Fibroblast of skin of right biceps (primary cell): ENCODE measurements at places on chromosomes 6 and 20.

DNA sequence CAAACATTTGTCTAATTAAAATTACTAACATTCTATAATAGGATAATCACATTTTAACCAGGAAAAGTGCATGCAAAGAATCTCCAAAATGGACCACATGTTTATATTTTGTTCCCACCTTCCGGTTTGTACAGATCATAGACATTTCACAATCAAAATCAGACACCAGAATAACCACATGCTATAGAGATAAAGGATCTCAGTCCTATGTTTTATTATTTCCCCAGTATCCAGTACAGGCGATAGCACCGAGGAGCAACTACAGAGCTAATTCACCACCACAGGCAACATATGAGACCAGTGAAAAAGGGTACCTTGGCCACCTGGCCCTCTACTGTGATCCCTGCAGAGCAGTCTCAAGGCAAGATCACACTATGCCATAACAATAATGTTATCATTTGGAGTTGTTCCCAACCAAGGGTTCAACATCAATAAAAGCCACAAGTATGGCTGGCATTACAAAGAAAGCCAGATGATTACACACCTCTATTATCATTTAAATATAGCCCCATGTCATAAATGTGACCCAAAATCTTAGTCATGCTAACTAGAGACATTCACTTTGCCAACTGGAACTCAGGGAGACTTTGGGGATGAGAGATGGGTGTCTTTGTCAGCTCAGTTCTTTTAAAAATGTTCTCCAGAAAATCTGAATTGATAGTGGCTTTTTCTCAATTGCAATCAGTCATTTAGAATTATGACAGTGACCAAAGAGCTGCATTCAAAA is 46.7 kb downstream of the RALGAPA2 start:
- no peak for DNase-seq

- no peak for DNase-seq
Observed at GRCh38 chr6:30178837-30179236, 15.5 kb downstream of the TRIM15 start.

GRCh38 chr6:109325400-109325801 is 56.9 kb downstream of the CD164 start:
- no peak for DNase-seq

- peak; percentile 46 for DNase-seq
Observed at GRCh38 chr6:45676380-45676779, 298.6 kb upstream of the SUPT3H start.

DNA sequence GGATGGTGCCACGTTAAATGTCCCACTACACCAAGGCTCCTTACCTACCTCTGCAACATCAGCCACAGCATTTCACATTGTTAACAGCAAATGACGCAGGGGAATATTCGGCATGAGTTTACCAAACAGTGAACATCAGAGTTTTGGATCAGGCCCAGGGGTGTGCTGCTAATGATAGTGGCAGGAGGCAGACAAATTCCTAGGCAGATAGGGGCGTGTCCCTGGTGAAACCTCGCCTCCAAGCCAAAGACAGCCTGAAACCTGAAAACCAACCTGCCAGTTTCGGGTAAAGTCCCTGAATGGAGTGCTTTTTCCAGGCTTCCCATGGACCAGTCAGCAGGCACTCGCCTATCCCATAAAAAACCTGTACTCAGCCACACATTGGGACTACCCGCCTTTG is 133.6 kb downstream of the SH3BGRL2 start:
- DNase-seq = no peak

- no peak for DNase-seq
Observed at GRCh38 chr6:107805504-107805903, 18.6 kb downstream of the SCML4 start.

DNA sequence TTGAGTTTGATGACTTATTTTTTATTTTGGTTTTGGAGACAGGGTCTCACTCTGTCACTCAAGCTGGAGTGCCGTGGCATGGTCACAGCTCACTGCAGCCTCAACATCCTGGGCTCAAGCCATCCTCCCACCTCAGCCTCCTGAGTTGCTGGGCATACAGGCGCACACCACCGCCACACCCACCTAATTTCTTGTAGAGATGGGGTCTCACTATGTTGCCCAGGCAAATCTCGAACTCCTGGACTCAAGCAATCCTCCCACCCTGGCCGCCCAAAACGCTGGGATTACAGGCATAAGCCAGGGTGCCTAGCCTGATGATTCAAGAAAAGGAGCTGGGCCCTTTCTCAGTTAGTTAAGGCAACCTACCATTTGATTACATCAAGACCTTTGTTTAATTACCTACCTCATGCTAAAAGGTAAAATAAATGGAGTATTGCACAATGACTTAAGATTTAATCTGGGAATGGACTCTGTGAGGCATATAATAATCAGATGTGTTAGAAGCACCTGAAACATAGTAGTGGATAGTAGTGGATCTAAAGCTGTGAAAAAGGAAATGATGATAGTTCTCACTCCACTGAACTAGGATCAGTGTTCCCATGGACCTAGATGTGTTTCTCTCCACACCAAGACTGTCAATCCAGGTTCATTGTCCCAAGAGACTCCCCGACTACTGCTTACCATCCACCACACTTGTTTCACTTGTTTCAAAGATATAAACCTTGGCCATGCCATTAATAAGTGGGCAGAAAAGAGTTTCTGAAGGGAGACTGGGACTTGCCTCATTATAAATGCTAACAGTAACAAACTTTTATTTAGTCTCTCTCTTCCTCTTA is 2.1 kb downstream of the TNFRSF21 start:
- no peak for DNase-seq

DNA sequence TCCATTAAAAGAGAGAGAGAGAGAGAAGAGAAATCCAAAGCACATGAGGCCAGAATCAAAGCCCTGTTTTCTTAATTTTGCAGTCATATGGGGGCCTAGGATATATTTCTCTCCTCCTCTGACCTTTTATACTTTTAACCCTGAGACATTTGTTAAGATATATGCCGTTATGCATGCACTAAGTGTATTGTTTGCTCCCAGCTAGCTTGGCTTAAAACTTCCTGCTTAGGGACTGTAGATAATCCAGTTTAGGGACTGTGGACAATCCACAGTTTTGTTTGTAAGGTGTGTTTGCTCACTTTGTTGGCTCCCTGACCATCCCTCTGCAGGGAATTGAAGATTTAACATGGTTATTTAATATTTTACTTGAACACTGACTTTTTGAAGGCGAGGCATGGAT is 166.3 kb upstream of the TSHZ2 start:
- DNase-seq = no peak

GRCh38 chr6:20680697-20681165 is 146.5 kb downstream of the CDKAL1 start:
- no peak for DNase-seq

- no peak for DNase-seq
Observed at GRCh38 chr6:112481211-112481610, 134.1 kb downstream of the RFPL4B start.

DNA sequence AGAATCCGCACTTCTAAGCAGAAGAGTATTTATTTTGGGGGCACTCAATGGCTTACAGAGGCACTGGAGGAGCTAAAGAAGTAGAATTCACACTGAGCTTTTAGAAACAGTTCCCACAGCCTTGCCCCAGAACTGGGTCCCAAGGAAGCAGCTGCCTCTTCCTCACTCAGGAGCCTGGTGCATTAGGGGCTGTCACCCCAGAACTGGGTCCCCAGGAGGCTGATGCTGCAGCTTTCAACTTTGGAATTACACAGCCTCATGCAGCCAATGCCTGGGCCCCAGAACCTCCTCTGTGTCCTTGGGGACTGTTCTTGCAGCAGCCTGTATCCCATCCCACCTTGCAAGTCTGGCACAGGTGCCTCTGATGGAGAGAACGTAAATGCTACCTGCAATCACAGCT is 96.4 kb downstream of the DACT2 start:
- no peak for DNase-seq

DNA sequence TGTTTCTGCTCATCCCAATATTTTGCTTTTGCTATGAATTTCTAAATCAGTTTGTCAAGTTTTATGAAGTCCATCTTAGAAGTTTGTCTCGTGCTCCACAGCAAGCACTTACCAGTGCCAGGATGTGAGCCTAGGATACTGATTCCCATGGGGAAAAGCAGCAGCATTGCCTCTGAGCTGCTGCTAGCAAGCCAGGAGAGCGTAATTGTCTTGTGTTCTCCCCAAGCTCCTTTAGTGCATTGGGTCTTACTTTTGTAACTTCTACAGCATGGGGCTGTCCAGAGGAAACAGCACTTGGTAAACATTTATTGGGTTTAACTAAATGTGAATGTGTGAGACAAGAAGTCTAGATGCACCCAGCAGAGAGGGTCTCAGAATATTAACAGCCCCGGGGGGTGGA is 76.1 kb downstream of the RNF182 start:
- DNase-seq = no peak

DNA sequence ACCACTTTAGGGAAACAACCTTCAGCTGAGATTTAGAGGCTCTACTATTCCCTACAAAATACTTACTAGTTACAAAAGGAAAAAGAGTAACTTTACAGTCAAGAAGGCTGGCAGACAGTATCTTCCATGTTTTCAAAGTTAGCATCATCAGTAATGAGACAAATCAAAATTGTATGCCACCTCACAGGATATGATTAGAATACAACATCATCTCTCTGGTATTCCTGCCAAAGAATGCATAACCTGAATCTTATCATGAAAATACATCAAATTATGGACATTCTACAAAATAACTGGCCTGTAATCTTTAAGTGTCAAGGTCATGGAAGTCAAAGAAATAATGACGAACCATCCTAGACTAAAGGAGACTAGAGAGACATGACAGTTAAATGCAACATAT is 38.4 kb downstream of the CDK5RAP1 start:
- DNase-seq = no peak

DNA sequence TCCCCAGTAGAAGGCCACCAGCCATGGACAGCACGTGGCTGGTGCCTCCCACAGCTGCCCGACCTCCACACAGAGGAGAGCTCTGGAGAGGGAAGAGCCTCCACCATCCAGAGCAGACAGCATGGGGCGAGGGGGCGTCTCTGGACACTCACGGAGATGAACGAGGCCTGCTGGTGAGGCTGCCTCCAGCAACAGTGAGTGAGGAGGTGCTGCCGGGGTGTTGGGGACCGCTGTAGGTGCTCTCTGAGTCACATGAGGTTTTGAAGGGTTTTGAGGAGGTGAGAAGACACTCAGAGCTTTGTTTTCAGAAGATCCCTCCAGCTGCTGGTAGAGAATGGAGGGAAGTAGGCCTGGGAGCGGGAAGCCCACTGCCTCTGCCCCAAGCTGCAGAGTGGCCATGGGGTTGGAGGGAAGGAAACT is 65.6 kb downstream of the THBS2 start:
- no peak for DNase-seq

GRCh38 chr6:134738211-134738885 is 211.6 kb downstream of the ALDH8A1 start:
- DNase-seq = no peak

DNA sequence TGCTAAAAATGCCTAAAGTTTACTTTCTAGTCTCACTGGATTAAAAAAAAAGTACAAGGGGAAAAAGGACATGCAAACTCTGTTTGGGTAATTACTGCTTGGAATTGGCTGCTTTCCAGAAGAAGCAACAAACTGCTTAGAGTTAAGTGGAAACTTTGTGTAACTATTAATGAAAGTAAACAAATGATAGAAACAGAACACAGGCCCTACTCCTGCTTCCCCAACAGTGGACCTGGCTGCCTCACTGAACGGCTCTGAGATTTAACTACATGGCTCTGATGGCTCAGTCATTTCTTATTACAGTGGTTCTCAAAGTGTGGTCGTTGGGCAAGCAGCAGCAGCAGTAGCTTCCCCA is 108.5 kb downstream of the MAN1A1 start:
- peak; percentile 21 for DNase-seq

DNA sequence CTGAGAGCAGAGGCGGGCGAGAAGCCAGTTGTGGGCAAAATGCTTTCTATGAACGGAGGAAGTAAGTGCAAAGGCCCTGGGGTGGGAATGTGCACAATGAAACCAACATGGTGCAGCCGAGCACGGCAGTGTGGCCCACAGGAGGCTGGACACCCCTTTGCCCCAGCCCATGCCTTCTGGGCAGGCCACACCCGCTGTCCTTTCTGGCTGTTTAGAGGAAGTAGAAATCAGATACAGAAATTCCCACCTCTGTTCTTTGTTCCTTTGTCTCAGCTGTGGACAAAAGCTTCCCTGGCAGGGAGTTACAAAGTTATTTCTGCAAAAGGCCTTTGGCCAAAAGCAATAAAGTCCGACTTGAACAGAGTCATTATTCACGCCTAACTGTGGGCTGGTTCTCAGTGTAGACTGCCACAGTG is 11.9 kb downstream of the SULF2 start:
- DNase-seq = no peak

DNA sequence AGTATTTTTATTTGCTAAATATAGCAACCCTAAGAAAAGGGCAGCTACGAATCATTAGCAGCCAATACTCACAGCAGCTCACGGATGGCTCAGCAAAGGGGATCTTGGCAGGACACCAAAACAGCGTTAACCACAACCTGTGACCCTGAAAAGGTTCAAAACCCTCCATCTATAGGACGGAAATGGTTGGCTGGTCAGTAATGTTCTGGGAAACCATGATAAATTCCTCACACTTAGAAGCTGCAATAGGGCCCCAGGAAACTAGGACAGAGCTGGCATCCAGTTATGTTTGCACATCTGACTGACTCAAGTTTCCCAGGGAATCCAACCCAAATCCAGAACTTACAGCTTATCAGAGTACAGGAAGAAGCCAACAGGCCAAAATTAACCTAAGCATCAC is 30.9 kb upstream of the PTPRT start:
- DNase-seq = peak; percentile 58
